PC-3 (cell line): ENCODE measurements at places on chromosomes 7 and 10.
A peak's percentile ranks its signal among the peaks of the same experiment; 100 is the strongest.

GRCh38 chr10:78248651-78249464 lies 215.2 kb downstream of the RPS24 start:
- DNase-seq, result no peak

DNA sequence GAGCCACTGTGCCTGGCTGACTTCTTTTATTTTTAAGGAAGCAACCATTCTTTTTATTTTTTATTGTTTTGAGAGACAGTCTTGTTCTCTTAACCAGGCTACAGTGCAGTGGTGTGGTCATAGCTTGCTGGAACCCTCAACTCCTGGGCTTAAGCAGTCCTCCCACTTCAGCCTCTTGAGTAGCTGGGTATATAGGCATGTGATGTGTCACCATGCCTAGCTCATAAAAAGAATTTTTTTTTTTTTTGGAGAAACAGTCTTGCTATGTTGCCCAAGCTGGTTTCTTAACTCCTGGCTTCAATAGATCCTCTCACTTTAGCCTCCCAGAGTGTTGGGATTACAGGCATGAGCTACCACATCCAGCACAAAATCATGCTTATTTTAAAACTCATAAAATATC lies 5.8 kb downstream of the MCU start:
- no peak for DNase-seq

DNA sequence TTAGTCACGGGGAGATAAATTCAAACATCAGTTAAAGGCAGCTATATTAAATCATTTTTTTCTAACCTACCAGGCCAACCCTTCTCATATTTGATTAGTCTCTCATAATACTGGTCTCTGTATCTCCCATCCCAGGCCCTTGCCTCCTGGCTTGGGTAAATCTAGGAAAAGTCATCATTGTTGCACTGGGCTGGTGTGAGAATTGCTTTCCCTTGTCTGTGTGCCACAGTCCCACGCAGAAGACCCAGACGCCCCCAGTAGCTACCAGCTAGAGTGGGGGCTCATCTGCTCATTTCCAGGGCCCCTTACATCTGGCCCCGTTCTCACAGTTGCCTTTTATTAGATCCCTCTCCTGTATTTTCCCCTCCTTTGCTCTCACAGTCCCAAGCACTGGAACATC lies 67.6 kb upstream of the VIPR2 start:
- no peak for DNase-seq

- no peak for DNase-seq
Observed at GRCh38 chr7:108313086-108313485, 143.2 kb downstream of the NRCAM start.

- DNase-seq, result no peak
Observed at GRCh38 chr10:132066812-132067211, 1.1 kb downstream of the JAKMIP3 start.

- no peak for DNase-seq
Observed at GRCh38 chr10:50437248-50437647, 185.9 kb upstream of the ASAH2 start.

DNA sequence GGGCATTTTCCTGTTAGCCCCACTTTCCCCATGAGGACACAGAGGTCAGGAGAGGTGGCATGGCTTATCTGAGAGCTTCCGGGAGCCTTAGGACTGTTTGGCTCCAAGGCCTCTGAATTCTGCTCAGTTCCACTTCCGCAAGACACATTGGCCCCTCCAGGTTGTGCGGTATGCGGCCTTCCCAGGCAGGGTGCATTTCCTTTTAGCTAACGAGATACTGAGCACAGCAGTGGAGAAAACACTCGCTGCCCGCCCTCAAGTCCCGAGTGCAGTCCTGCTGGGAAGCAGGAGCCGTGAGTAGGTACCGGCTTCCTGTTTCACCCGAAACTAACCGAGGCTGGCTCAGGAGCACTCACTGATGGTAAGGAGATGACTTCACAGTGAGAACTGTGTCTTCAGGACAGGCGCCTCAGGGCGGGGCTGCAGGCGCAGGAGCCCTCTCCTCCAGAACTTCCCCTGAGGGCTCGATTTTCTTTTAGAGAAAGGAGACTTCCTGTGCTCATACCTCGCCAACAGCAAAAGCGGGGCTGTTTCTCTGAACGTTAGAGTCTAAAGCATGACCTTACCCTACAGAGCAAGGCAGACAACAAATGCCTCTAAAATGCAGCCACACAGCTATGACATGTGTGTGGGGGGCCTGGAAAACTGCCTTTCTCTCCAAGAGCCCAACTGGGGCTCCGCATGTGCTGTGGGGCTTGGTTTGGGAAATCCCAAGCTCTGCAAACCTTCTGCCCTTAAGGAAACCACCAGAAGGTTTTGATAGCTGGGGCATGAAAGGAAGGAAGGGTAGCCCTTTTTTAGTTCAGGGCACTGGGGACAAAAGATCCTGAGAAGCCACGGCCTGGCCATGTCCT lies 25.9 kb downstream of the RGS10 start:
- peak; percentile 59 for DNase-seq

- no peak for DNase-seq
Observed at GRCh38 chr10:117617659-117618058, 75.1 kb downstream of the EMX2 start.

- no peak for DNase-seq
Observed at GRCh38 chr10:89662596-89662995, 17.6 kb upstream of the PANK1 start.

- DNase-seq, result no peak
Observed at GRCh38 chr7:50648076-50648475, 82.9 kb upstream of the DDC start.

DNA sequence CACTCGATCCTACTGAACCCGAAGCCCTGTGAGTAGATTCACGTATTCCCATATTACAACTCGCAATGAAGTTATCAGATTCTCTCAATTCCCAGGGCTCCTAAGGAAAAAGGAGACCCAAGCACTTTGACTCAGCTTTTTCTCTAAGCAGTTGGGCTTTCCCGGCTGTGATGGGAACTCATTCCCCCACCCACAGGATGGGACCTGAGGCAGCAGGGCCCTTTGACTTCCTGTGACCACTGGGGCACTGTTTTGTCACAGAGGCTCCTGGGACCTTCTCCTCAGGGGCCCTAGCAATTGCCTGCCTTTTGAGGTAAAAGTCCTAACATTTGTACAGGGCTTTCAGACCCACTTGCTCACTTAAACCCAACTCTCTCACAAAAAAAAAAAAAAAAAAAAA lies 122.8 kb upstream of the PDLIM1 start:
- no peak for DNase-seq

- DNase-seq, result no peak
Observed at GRCh38 chr7:106918991-106919390, 53.9 kb downstream of the PIK3CG start.

DNA sequence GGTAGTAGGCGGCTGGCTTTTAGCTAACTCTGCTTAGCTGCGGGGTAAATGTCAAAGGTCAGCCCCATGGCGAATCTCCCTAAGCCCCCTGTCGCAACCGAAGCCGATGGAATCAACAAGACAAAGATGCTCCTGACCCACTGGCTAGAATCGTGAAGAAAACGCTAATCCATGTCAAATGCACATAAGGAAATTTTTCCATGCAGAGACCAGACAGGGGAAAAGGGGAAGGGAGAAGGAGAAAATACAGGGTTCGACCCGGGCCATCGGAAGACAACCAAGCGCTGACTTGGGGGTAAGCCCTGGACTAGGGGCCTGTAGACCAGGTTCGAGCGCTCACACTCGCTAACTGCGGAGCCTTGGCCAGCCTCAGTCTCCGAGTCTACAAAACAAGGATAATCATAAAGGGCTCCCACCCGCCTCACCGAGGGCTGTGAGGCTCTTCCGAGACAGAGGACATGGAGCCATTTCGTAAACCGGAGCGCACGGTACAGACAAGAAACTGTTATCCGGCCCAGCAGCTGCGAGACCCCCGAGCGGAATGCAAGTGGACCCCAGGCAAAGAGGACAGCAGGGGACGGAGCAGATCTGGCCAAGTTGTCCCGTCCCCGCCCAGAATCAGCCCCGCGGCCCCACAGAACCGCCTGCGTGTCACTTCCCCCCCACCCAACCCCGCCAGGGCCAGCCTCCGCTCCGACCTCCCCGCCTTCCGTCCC lies 507 bp downstream of the SAR1A start:
- DNase-seq, result no peak
